Lung (tissue), 17 donors: ENCODE measurements at places on chromosomes 4 and X. TPM values are rescaled to one million over a fixed set of nuclear protein-coding genes. Genes with fewer than 3 reads are reported as not detected.

KCND1 gene
- 1.7 TPM for total RNA-seq

FMR1NB gene
- not detected for total RNA-seq

GRPR gene
- 0.25 TPM for total RNA-seq

FAM241A gene
- 3.0 TPM for total RNA-seq

SERTM2 gene
- total RNA-seq, result not detected

DMD gene
- total RNA-seq, result 15.9 TPM

DNA sequence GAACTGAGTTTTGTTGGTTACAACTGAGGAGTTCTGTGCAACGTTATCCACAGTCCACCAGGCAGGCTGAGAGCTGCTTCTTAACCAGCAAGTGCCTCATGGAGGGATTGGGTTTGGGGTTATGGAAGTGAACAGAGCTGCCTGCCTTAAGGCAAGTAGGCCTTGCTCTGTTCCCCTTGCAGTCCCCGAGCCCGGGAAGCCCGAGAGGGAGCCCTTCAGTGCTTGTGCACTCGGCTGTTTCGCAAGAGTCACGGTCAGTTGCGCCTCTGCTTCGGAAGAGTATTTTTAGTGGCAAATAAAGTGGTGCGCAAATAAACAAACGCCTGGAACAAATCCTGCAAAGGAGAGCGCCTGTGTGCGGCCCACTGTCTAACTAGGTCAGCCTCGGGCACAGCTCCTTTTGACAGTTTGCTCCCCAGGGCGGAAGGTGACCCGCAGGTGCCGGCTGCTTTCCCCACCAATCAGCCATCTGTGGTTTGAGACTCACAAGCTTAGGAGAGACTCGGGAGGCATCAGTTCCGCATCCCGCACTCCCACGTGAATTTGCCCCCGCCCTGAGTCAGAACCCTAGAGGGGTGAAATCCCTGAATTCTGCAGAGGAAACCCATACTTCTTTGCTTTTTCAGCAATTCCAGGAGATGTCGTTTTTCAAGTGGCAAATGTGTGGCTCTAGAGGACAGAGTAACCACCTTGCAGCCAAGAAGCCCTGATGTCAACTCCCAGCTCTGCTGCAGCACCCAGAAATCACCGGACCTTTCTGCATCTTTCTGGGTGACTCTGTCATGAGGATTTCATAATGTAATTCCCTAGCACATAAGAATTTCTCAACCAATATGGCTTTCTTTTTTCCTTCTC lies 56.8 kb downstream of the LGI2 start:
- no peak overlapping the region for H3K27ac ChIP-seq
- H3K4me3 ChIP-seq, result no peak overlapping the region
- DNase-seq, result peak; percentile 28
- H3K27me3 ChIP-seq, result no peaks in the 10 kb centered on the region

DNA sequence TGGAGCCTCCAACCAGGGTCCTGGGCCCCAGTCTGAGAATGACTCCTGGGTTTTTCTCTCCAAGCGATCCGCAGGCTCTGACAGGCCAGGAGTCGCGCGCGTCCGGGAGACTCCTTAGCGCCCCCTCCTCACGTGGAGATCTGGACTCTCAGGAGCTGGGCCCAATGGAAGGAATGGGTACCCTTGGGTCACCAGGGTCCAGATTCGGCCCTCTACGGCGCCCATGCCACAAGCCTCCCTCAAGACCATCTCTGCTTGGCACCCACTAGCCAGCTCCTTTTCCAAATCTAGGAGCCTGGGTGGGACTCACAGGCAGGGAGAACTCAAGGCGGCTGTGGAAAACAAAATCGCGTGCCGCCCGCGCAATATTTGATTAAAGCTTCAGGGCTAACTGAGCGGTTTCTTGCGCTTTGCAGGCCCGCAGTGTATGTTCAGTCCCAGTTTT lies 7.1 kb downstream of the HAND2 start:
- H3K27me3 ChIP-seq, result peaks cover 14% of the 10 kb centered on the region
- peaks cover 14% of the 10 kb centered on the region for H3K4me1 ChIP-seq
- H3K27ac ChIP-seq, result peak overlapping the region; percentile 95
- no peaks in the 10 kb centered on the region for H3K36me3 ChIP-seq
- H3K4me3 ChIP-seq, result no peak overlapping the region

DNA sequence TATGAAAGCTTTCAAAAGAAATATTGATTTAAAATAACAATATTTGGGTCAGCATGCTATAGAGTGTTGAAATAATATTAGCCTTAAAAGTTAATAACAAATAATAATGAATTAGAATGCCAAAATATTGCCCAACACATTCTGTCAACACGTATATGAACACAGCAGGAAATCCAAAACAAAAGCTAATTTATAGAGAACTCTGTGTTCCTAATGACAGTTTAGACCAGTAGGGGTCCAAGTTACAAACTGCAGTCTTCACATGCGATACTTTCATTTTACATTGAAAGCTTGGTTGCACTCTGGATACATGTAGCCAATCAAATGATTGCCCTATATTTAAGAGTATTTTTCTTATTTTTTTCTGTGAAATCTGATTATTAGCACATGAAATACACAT lies 274.4 kb downstream of the DCTD start:
- H3K27ac ChIP-seq, result no peak overlapping the region
- H3K27me3 ChIP-seq, result no peaks in the 10 kb centered on the region
- no peaks in the 10 kb centered on the region for H3K36me3 ChIP-seq

DNA sequence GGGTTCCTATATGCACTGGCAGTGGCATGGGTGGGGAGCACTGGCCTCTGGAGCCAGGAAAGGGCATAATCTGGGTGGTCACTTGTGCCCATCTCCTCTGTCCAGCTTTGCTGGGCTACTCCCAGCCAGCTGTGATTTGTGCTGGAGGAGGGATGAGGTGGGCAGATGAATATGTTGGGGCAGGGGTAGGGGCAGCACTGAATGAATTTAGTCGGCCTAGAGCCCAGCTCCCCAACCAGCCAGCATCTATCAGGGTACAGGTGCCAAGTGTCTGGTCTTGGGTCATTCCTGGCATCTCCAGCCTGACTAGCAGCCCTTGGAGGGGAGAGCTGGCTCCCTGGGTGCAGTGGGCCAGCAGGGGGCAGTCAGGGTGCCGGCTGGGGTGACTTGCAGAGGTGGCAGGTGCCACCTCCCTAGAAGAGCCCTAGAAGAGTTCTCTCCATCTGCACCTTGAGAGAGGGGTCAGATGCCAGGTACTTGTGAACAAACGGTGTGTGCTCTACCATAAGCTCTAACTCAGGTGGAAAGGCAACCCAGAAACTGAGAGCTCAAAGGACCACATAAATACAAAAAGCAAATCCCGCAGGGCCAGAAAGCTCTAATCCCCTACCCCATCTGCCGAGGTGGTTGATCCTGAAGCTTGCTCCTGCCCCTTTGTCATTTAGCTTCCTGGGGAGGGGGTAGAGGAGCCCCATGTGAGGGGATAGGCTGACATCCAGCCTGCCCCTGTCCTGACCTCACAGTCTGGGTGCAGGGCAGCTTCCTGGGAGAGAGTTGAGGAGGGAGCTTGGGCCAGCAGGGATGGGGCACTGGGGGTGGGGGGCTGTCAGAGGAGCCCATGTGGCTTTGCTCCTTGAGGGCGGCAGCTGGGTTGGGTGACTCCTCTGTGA lies 2.2 kb downstream of the SORCS2 start:
- peaks cover 24% of the 10 kb centered on the region for H3K4me1 ChIP-seq
- peaks cover 22% of the 10 kb centered on the region for H3K27me3 ChIP-seq
- no peaks in the 10 kb centered on the region for H3K36me3 ChIP-seq
- H3K27ac ChIP-seq, result no peak overlapping the region
- peak; percentile 27 for DNase-seq

GRCh38 chr4:176718881-176719280 lies 73.8 kb downstream of the VEGFC start:
- no peak overlapping the region for H3K4me3 ChIP-seq
- no peak overlapping the region for H3K27ac ChIP-seq
- H3K36me3 ChIP-seq, result no peaks in the 10 kb centered on the region
- no peaks in the 10 kb centered on the region for H3K27me3 ChIP-seq
- no peaks in the 10 kb centered on the region for H3K4me1 ChIP-seq

DNA sequence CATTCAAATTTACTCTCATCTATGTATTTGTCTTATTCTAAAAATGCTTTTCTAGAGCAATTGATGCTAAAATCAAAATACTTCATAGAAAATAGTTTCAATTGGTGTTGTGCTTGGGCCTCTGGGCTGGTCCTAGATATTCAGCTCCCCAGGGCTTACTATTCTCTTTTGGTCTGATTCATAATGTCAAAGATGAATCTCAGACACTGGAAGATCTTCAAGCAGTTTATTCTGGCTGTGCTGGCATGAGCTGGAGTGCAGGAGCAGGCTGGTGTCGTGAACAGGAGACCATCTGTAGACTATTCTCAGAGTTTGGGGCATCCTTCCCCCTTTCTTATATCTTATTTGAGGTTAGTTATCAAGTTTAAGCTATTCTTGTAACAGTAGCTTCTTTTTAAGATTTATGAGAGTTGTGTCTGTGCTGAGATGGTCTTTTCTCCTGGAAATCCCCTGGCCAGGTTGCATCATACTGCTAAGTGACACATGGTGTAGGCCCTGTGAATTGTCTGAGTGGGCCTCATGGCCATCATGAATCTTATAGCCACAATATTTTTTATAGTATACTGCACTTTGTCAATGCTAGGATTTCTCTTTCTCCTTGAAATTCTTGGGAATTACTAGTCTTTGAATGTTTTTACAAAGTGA lies 1624.0 kb upstream of the IGFBP7 start:
- H3K36me3 ChIP-seq, result no peaks in the 10 kb centered on the region
- H3K4me3 ChIP-seq, result no peak overlapping the region
- H3K27ac ChIP-seq, result no peak overlapping the region
- no peak for DNase-seq
- H3K27me3 ChIP-seq, result no peaks in the 10 kb centered on the region
- H3K4me1 ChIP-seq, result no peaks in the 10 kb centered on the region

DNA sequence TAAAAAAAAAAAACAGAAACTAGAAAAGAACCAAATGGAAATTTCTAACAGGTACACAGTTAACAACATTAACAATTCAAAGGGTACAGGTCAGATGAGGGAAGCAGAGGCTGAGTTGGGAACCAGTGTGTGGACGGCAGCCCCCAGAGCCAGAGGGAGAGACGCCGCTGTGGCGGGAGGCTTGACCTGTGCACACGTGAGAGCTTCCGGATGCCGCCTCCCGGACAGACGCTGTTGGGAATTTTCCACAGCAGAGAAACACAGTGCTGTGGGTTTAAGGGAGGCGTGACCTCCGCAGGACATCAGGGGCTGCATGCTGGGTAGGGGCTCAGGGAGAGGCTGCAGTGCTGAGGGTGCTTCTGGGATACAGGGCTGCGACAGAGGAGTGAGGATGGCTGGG lies 22.2 kb downstream of the TACC3 start:
- no peak overlapping the region for H3K4me3 ChIP-seq
- H3K27ac ChIP-seq, result no peak overlapping the region
- no peak for DNase-seq
- H3K36me3 ChIP-seq, result no peaks in the 10 kb centered on the region
- H3K27me3 ChIP-seq, result no peaks in the 10 kb centered on the region

- H3K4me1 ChIP-seq, result no peaks in the 10 kb centered on the region
- H3K4me3 ChIP-seq, result no peak overlapping the region
- no peak for DNase-seq
- no peaks in the 10 kb centered on the region for H3K36me3 ChIP-seq
- H3K27ac ChIP-seq, result no peak overlapping the region
Observed at GRCh38 chr4:42554072-42554471, 102.8 kb downstream of the ATP8A1 start.

DNA sequence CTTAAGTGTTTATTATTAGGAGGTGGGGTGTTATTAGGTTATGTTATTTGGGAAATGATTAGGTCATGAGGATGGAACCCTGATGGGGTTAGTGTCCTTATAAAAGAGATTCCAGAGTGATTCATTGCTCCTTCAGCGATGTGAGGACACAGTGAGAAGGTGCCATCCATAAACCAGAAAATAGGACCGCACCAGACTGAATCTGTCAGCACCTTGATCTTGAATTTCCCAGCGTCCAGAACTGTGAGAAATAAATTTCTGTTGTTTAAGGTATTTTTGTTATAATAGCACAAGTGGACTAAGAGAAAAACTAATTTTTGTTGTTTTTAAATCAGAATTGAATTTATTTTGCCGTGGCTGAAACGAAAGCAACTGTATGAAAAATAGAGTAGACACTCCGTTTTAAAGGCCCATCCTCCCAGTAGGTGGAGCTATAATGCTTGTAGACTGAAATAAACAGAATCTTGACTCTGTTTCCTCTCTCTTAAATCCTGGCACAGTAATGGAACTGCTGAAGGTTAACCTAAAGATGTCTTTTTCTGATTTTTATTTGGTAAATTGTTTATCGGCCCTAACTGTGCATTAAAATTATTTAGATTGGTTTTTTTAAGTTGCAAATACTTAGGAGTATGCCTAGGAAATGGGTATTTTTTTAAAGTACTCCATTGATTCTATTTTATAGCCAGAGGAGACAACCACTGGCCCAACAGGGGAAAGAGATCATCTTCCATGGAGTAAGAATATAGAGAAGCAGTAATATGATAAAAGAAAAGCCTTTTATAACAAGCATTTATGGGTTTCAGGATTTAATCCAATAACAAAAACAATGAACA lies 133.2 kb upstream of the ADAMTS3 start:
- peak; percentile 51 for DNase-seq
- no peak overlapping the region for H3K27ac ChIP-seq
- no peak overlapping the region for H3K4me3 ChIP-seq
- H3K27me3 ChIP-seq, result no peaks in the 10 kb centered on the region
- H3K4me1 ChIP-seq, result no peaks in the 10 kb centered on the region
- no peaks in the 10 kb centered on the region for H3K36me3 ChIP-seq

DNA sequence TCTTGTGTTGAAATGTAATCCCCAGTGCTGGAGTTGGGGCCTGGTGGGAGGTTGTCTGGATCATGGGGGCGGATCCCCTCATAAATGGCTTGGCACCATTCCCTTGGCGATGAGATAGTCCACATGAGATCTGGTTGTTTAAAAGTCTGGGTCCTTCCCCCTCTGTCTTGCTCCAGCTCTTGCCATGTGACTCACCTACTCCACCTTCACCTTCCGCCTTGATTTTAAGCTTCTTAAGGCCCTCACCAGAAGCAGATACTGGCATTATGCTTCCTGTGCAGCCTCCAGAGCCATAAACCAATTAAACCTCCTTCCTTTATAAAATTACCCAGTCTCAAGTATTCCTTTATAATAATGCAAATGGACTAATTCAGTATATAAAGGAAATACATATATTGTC lies 111.5 kb downstream of the NR3C2 start:
- DNase-seq, result no peak
- H3K4me3 ChIP-seq, result no peak overlapping the region
- no peaks in the 10 kb centered on the region for H3K4me1 ChIP-seq
- no peaks in the 10 kb centered on the region for H3K36me3 ChIP-seq

GRCh38 chrX:153184787-153185186 lies 5.7 kb downstream of the MAGEA1 start:
- no peak for DNase-seq
- H3K27ac ChIP-seq, result no peak overlapping the region
- no peaks in the 10 kb centered on the region for H3K27me3 ChIP-seq
- H3K36me3 ChIP-seq, result no peaks in the 10 kb centered on the region

DNA sequence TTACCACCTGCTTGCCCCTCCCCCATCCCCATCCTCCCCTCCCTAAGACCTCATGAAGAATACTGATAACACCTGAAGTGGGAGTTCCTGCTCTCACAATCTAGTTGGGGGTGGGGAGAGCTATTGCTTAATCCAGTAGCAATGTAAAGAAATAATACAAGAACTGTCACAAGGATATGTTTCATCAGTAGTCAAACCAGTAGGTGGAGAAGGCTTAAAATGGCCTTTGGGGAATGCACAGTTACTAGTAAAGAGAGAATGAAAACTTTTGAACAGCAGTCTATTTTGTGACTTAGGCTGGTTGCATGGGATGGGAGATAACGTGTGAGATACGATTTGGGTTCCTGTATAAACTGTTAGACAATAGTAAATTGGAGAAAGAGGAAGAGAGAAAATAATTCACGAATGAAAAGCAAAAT lies 6.0 kb downstream of the GALNT7 start:
- no peaks in the 10 kb centered on the region for H3K27me3 ChIP-seq
- no peak overlapping the region for H3K27ac ChIP-seq
- DNase-seq, result no peak
- H3K4me3 ChIP-seq, result no peak overlapping the region
